Psoas muscle (tissue), 8 donors: ENCODE measurements at places on chromosomes 3 and 15. TPM values are rescaled to one million over a fixed set of nuclear protein-coding genes. Genes with fewer than 3 reads are reported as not detected.

DNA sequence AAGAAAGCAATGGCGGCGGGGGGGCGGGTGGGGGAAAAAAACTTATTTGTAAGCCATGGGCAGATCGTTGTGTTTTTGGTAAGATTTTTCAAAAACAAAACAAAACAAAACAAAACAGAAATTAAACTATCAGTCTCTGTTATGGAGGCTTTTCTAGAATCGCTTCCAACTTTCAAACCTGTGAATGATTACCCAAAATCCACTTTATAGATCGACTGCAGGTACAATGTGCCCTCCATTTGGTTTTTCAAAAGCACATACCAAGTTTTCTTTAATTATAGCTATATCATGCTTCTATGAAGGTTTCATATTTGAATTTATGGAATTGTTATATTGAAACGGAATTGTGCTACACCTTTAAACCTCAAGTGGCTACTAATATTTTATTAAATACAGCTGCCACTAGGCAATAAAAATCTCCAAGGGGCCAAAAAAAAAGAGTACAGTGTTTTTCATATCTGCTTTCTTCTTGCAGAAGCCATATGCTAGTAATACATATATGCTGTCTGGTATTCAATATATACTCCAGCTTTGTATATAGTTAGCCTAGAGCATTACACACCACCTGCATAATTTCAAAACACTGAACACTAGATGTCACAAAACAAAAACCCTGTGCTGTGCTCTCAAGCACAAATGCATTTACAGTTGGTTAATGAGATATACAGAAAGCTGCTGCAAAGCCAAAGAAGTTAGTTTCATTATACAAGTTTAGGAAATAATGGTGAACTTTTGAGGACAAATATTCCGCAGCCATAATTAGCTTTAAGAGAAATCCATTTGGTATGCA, 683.8 kb upstream of the NR2F2 start:
- DNase-seq = no peak

GRCh38 chr3:151766454-151766853, 32.7 kb downstream of the AADACL2 start:
- DNase-seq = no peak

GRCh38 chr3:49867871-49868321, 1.8 kb downstream of the CAMKV start:
- DNase-seq = no peak

DNA sequence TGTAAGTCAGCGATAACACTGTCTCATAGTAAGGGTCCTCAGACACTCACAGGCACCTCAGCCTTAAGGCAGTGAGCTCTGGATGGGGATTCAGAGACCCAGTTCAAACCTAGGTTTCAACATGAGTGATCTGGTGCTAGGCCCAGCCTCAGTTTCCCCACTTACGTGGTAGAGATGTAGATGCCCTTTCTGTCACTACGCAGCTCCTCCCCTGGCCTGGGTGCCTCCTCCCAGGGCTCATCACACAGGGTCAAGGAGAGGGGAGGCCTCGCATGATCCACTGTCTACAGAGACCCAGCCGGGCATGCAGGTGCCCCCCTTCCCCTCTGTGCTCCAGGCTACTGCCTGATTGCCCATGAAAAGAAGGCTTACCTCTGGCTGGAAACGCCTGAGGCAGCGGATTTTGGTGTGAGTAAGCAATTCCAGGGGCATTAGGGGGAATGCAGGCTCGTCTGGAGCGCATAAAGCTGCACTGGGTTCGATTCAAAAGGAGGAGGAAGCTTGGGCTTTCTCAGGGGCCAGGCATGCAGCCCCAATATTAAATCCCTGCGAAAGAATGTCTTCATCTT, 69.8 kb upstream of the ANKRD34C start:
- DNase-seq = no peak

DNA sequence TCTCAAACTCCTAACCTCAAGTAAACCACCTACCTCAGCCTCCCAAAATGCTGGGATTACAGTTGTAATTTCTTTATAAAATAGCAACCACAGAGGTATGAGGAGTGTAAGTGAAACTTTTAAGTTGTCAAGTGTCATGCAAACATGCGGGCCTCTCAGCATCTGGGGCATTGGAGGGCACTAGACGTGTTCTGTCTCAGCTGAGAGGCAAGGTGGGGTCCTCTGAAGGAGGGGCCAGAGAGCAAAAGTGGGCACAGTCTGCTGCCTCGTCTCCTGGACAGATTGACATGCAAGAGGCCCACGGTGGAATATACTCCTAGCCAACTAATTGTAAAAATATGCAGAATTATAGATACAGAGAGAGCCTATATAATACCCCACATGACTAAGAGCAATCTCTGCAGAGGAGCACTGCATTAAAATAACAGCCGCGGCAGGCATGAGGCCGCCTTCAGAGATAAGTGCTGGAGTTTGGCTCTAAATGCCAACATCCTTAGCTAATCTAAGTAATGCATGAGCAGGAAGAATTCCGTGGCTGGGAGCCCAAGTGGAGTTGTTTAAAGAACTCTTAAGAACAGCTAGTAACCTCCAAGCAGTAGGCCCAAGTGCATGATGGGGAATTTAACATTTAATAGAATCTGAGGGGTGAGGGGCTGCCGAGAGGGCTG, 87.8 kb upstream of the RNU6-1 start:
- no peak for DNase-seq

TTLL13 gene
- total RNA-seq = not detected

DZIP1L gene
- total RNA-seq = 1.8 TPM

CLSTN2 gene
- 5.0 TPM for total RNA-seq

BHLHE40 gene
- 22.7 TPM for total RNA-seq

SUSD5 gene
- 1.4 TPM for total RNA-seq
